ENCODE measurements at places on chromosomes 6 and 20.

- DNase-seq, result no peak
These were observed 70.2 kb upstream of the CD93 start for GRCh38 chr20:23156170-23156841.

GRCh38 chr6:69802995-69803394 is 6.2 kb upstream of the LMBRD1 start:
- DNase-seq, result no peak

DNA sequence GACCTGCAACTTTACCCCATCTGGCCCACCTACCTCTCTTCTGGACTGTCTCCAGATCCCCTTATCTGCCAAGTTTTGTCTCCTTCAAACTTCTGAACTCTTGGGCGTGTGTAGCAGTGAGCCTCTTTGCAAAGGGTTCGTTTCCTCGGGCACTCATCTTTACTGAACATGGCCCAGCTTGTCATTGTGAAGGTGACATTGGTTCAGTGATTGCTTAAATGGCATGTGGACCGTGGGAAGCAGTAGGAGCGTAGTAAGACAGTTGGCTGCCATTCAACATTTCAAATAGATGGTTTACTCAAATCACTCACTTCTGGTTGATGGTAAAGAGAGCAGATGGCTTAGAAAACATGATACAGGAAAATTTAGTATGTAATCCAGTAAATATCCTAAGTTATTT is 34.8 kb upstream of the KIF25 start:
- no peak for DNase-seq

DNA sequence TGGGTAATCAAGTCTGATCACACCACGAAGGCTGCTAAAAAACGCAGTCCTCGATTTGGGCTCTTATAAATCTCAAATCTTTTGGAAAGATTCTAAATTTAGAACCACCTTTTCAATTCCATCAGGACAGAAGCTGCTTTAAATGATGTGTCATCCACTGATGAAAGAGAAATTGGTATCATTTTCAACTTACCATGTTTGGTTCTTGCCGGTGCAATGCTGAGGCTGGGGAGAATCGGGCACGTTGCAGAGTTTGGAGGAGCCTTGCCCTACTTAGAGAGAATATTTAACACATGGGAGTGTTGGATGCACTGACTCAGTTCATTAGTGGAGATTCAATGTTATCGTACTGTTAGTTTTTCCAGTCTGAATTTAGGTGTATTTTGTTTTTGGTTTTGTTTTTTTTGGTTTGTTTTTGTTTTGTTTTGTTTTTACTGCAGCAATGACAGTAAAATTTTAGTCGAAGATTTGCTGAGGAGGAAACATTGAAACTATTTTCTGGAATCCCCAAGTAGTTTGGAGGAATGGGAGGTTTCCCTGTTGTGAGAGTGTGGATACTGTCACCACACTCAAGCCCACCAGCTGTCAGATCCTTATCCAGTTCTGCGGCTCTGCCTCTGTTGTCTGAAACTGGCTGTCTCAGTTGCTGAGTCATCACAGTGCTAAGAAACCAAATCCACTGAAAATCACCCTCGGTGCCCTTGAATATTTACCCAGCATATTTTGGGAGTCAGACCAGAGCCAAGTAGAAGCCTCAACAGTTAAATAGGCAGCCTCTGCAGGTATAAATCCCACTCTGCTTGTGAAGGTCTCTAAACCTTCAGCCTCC is 497.0 kb downstream of the BTBD3 start:
- DNase-seq, result no peak

DNA sequence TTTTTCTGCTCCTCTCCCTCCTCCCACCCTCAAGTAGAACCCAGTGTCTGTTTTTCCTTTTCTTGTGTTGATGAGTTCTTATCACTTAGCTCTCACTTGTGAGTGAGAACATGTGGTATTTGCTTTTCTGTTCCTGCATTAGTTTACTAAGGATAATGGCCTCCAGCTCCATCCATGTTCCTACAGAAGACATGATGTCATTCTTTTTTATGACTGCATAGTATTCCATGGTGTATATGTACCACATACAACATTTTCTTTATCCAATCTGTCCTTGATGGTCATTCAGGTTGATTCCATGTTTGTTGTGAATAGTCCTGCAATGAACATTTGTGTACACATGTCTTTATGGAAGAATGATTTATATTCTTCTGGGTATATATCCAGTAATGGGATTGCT is 81.0 kb downstream of the TOX2 start:
- no peak for DNase-seq

GRCh38 chr20:271528-271927 is 14.0 kb downstream of the DEFB132 start:
- DNase-seq, result no peak

DNA sequence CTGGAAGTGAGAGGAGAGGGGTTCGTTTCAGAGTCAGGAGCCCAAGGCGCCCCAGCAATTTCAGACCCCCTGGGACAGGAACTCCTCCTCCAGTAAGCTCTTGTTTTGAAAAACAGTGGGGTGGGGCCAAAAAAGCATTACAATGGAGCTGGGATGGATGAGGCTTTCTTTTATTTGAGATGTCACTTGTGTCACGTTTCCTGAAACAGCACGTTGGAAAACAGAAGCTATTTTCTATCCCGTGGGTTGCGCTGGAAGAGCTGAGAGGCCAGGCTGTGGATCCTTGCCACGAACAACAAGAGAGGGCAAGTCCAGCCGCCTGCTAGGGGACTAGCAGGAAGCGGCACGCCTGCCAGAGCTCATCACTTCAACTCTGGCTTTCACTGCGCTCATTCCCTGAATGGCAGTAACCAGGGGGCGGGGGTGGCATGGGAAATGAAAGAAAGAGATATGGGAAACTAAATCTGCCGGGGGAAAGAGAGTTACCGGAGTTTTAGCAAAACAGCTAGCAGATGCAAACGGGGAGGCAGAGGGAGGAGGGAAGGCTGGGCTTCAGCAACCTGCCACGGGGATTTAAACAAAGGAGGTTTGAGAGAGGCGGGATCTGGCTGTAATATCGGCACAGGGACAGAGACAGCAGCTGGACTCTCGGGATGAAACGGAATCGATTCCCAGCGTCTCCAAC is 34.6 kb downstream of the GCNT2 start:
- no peak for DNase-seq

DNA sequence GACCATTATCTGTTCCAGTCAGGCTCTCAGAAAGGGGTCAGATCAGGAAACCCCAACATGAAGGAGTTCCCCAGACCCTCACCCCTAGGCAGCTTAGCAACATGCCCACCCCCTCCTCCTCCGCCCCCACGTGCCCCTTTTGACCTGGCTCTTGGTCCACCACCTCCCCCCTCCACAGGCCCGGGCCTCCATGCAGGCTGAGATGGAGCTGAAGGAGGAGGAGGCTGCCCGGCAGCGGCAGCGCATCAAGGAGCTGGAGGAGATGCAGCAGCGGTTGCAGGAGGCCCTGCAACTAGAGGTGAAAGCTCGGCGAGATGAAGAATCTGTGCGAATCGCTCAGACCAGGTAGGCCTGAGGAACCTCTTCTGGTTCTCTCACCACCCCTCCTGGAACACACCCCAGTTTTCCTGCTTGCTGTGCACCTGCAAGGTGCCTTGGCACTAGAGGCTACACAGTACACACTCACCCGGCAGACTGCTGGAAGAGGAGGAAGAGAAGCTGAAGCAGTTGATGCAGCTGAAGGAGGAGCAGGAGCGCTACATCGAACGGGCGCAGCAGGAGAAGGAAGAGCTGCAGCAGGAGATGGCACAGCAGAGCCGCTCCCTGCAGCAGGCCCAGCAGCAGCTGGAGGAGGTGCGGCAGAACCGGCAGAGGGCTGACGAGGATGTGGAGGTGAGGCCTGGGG is 21.9 kb downstream of the DEF6 start:
- DNase-seq, result no peak

GRCh38 chr20:9068233-9068801 is 570 bp upstream of the PLCB4 start:
- no peak for DNase-seq

DNA sequence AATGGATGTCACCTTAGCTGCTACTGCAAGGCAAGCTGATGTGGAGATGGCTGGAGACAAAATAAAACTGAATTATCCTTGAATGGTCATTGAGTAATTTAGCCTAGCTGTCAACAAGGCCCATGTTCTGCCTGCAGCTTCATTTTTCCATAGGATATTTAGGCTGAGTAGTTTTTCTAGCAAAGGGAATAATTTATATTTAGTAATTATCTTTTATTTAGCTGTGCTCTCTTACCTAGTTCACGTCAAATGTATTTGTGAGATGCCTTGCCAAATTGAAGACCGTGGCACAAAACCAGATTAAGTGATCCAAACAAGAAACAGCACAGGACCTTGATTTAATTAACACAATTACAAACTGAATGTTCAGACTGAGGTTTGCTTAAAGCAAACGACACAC is 77.4 kb upstream of the CEP162 start:
- no peak for DNase-seq

DNA sequence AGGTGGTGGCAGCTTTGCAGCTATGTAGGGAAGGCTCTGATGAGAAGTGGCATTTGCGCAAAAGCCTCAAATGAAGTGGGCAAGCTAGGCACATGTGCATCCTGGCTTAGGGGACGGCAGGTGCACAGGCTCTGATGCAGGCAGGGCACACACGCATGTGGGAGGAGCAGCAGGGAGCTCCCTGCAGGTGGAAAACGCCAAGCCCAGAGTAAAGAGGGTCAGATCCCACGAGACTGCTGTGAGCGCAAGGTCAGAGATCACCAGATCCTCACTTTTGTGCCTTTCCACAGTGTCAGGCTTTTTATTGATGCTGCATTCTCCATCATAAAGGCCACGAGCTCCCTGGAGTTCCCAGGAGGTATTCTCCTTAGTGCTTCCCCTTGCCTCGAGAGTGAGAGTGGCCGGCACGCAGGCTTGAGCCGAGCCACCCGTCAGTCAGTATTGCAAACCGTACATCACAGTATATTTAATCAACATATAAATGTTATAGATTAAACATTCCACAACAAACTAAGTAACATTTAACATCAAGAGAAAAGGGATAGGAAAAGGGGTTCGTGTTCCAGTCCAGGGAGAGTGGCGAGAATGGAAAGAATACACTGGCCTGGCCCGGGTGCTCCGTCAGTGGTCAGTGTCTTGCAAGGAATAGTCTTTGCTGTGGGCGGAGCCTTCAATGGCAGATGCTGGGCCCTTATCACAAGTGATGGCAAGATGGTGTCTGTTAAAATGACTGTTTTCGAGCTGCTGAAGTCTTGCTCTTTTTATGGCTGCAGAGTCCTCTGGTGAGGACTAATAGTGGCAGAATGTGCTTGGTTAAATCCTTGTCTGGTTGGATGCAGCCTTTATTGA is 109.4 kb downstream of the SYNDIG1 start:
- no peak for DNase-seq

GRCh38 chr6:53373638-53374037 is 24.9 kb upstream of the ELOVL5 start:
- no peak for DNase-seq
